ENCODE measurements at places on chromosomes 3 and 15. TPM values are rescaled to one million over a fixed set of nuclear protein-coding genes. Genes with fewer than 3 reads are reported as not detected.

The SH3BP5 gene
- total RNA-seq: 19.6 TPM

The COL7A1 gene
- 4.4 TPM for total RNA-seq

The SHQ1 gene
- total RNA-seq: 26.7 TPM

The P4HTM gene
- total RNA-seq: 42.0 TPM

The CTDSPL gene
- total RNA-seq: 6.3 TPM

The MKRN2 gene
- 31.2 TPM for total RNA-seq

DNA sequence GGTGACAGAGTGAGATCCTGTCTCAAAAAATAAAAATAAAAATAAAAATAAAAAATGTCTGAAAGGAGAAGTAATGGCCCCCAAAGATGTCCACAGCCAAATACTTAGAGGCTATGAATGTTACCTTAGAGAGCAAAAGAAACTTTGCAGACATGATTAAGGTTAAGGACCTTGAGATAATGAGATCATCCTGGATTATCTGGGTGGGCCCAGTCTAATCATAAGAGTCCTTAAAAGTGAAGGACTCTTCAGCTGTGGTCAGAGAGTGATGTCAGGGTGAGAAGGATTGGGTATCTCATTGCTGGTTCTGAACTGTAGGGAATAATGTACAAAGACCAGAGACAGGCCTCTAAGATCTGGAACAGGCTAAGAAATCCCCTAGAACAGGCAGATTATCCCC, 84.9 kb upstream of the POU1F1 start:
- no peak overlapping the region for H3K4me3 ChIP-seq
- no peak for DNase-seq
- no peaks in the 10 kb centered on the region for H3K36me3 ChIP-seq
- H3K4me1 ChIP-seq: no peaks in the 10 kb centered on the region

- H3K4me3 ChIP-seq: no peak overlapping the region
- no peak overlapping the region for H3K27ac ChIP-seq
- peaks cover 12% of the 10 kb centered on the region for H3K4me1 ChIP-seq
- no peaks in the 10 kb centered on the region for H3K27me3 ChIP-seq
- H3K36me3 ChIP-seq: no peaks in the 10 kb centered on the region
These were observed 103.5 kb upstream of the AKAP13 start for GRCh38 chr15:85276921-85277320.

GRCh38 chr15:93245661-93246042, 156.6 kb upstream of the RGMA start:
- H3K27me3 ChIP-seq: peaks cover 7% of the 10 kb centered on the region
- no peaks in the 10 kb centered on the region for H3K4me1 ChIP-seq
- no peaks in the 10 kb centered on the region for H3K36me3 ChIP-seq
- no peak for DNase-seq
- H3K27ac ChIP-seq: no peak overlapping the region

- peaks cover 4% of the 10 kb centered on the region for H3K36me3 ChIP-seq
- H3K27ac ChIP-seq: no peak overlapping the region
- H3K4me3 ChIP-seq: no peak overlapping the region
- no peaks in the 10 kb centered on the region for H3K27me3 ChIP-seq
- peaks cover 40% of the 10 kb centered on the region for H3K4me1 ChIP-seq
- DNase-seq: no peak
These were observed 25.3 kb downstream of the LPP start for GRCh38 chr3:188179006-188179966.

DNA sequence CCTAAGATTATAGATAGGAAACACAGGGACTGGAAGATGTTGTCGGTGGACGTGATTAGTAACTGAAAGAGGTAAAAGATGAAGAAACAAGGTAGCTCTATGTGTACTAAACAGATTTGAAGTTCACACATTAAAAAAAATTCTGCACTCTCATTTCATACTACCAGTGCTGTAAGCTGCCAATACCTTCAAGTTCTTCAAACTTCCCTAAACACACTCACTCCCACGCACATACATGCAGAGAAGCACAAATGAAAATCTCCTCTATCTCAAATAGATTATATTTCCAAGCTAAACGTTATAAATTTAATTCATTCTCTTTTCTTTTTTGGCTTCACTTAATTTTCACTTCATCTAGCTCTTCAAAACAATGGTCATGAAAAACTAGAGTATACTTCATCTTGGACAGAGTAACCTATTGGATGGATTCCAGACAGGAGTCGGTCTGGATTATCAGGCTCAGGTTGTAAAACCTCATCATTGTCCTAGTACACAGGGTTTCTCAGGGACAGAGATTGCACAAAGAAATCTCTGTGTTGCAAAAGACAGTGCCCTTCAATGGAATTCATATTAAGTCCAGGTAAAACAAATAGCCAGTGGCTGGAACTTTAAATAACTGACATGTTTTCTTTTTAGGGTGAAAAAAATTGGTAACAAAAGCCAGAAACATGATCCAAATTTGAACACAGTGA, 408.1 kb upstream of the ZNF385D start:
- H3K27me3 ChIP-seq: no peaks in the 10 kb centered on the region
- no peaks in the 10 kb centered on the region for H3K4me1 ChIP-seq
- no peak overlapping the region for H3K4me3 ChIP-seq
- no peaks in the 10 kb centered on the region for H3K36me3 ChIP-seq

DNA sequence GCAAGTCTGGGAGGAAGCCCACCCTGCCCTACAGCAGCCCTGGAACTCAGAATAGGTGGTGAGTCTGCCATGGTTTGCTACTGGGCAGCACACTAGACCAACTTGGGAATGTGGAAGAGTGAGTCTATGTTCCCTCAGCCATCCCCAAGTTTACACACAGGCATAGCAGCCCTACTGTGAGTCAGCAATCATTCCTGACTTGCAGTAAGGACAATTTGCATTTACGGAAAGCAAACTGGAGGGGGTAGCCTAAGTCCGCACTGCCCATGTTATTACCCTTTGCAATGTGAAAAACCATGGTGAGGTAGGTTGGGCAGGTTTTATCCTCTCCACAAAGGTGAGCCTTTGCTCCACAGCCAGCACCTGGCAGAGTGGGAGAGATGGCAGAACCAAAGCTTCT, 4.6 kb downstream of the TCTA start:
- no peaks in the 10 kb centered on the region for H3K27me3 ChIP-seq
- peak overlapping the region; percentile 76 for H3K27ac ChIP-seq
- H3K4me1 ChIP-seq: peaks cover 81% of the 10 kb centered on the region

DNA sequence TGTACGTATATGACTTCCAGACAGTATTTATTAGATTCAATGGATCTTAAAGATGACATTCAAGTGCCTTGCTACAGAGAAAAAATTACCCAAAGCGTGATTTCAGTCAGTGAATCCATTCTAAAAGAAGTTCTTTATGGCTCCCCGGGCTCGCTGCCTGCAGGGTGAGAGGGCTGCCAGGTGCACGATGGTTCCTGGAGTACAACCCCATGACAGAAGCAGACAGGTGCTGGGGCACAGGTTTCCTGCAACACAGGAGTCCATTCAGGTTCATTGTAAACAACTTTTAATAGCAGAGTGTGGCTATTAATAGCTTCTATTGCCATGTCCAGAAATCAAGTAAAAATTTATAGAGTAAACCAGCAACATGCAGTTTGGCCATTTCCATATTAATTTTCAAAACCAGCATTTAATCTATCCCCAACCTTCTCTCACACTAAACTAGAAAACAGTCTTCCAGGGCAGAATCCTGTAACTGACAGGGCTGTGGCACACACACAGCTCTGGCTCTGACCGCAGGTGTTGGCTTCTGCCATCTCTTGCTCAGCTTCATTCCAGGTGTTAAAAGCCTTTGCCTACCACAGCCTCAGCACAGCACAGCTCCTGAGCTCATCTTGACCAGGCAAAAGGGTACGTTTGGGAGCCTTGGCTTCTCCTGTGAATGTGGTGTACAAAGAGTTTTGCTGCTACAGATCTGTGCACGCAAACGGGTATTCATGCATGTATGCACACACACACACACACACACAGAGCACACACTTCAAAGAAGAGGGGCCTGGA, 185.9 kb downstream of the MEX3B start:
- DNase-seq: no peak
- H3K4me1 ChIP-seq: no peaks in the 10 kb centered on the region
- peaks cover 7% of the 10 kb centered on the region for H3K27me3 ChIP-seq
- H3K36me3 ChIP-seq: no peaks in the 10 kb centered on the region

- H3K4me3 ChIP-seq: no peak overlapping the region
- no peak for DNase-seq
- H3K27ac ChIP-seq: peak overlapping the region; percentile 86
- no peaks in the 10 kb centered on the region for H3K4me1 ChIP-seq
These were observed 100.0 kb upstream of the CSPG5 start for GRCh38 chr3:47678446-47679338.

- no peaks in the 10 kb centered on the region for H3K36me3 ChIP-seq
- H3K4me3 ChIP-seq: no peak overlapping the region
- no peak overlapping the region for H3K27ac ChIP-seq
- H3K4me1 ChIP-seq: no peaks in the 10 kb centered on the region
- H3K27me3 ChIP-seq: no peaks in the 10 kb centered on the region
These were observed 82.1 kb upstream of the PHLDB2 start for GRCh38 chr3:111776827-111777483.

GRCh38 chr15:46471096-46471495, 836.3 kb downstream of the SQOR start:
- no peak overlapping the region for H3K27ac ChIP-seq
- DNase-seq: no peak
- H3K27me3 ChIP-seq: no peaks in the 10 kb centered on the region
- no peaks in the 10 kb centered on the region for H3K4me1 ChIP-seq

DNA sequence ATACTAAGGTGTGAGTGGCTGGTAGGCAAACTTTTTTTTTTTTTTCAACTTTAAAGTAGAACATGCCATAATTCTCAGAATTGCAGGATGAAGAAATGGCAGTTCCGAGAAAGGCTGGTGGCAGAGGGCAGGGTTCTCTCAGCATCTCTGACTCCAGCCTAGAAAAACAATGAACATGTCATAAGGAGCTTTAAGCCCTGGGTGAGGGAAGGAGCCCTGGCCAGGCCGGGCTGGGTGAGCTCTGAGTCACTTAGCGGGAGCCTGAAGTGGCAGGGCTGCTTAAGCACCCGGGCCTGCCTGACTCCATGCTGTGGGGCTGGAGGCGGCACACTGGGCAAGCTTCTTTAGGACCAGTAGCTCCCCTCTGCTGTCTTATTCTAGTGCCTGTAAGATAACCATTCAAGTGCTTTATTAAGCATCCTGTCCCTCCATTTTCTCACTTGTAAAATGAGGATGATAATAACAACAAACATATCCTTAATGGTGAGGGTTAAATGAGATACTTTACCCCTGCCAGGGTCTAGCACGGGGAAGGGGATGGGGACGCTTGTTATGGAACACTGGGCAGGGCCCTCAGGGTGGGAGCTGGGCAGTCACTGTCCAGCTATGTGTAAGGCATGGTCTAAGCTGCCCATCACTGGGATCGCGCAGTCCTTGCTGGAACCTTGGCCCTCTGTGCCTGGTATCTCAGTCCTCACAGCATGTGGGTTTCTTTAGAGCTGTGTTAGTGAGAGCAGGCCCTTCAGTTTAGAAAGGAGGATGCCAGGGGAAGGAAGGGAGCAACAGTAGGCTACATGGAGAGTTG, 18.4 kb downstream of the SMAD6 start:
- DNase-seq: peak; percentile 25
- no peak overlapping the region for H3K4me3 ChIP-seq
- H3K36me3 ChIP-seq: no peaks in the 10 kb centered on the region
- H3K4me1 ChIP-seq: peaks cover 16% of the 10 kb centered on the region
- no peaks in the 10 kb centered on the region for H3K27me3 ChIP-seq
- no peak overlapping the region for H3K27ac ChIP-seq

DNA sequence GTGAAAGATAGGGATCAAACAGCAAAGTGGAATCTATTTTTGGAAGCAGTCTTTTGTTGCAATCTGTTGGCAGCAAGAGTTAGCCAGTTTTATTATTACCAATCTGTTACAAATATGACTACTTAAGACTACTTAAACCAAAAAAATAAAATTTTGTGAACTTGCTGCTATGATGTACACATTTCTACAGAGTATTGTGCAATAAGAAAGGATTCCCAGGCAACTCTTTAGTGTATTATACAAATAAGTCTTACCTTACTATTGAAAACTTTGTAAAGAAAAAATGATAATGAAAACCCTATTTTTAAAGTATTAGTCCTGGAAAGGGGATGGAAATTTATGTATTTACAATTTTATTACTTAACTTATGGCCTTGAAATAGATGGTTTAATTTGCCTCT, 44.7 kb downstream of the CADM2 start:
- H3K27ac ChIP-seq: no peak overlapping the region
- no peaks in the 10 kb centered on the region for H3K27me3 ChIP-seq
- peaks cover 2% of the 10 kb centered on the region for H3K36me3 ChIP-seq

- peaks cover 9% of the 10 kb centered on the region for H3K27me3 ChIP-seq
- no peaks in the 10 kb centered on the region for H3K4me1 ChIP-seq
- no peak for DNase-seq
- H3K36me3 ChIP-seq: no peaks in the 10 kb centered on the region
- no peak overlapping the region for H3K4me3 ChIP-seq
These were observed 12.0 kb downstream of the TMEM266 start for GRCh38 chr15:76071806-76072205.

DNA sequence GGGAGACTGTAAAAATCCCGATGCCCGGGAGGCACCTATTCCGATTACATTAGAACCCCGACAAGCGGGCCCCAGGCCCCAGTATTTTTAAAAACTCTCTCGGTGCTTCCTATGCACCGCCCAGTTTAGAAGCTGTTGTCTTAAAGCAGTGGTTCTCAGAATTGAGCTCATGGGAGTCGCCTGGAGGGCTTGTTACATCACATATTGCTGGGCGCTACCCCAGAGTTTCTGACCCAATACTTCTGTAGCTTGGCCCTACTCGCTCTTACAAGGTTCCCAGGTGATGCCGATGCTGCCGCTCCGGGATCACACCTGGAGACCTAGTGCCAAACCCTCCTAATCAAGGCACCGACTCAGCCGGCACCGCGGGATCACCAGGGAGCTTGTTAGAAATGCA, 35.2 kb downstream of the CPN2 start:
- H3K27ac ChIP-seq: no peak overlapping the region
- H3K4me1 ChIP-seq: peaks cover 16% of the 10 kb centered on the region
- DNase-seq: no peak
- peak overlapping the region; percentile 75 for H3K4me3 ChIP-seq
- H3K27me3 ChIP-seq: peaks cover 71% of the 10 kb centered on the region

DNA sequence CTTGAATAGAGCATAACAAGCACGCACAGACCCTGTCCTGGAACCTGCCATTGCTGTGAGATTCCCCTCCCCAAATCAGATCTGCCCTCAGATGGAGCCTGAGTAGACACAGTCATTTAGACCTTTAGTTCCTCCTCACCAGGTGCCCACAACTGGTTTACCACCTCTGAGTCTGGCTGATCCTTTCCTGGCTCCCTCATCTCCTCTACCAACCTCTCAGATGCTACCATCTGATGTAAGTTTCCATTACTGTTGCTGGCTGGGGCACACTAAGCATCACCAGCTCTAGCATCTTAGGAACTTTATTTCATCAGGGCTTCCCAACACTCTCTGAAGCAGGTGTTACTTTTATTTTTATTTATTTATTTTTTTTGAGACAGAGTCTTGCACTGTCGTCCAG, 288.3 kb downstream of the TLE3 start:
- no peaks in the 10 kb centered on the region for H3K36me3 ChIP-seq
- DNase-seq: no peak
- H3K27ac ChIP-seq: no peak overlapping the region
- no peak overlapping the region for H3K4me3 ChIP-seq
- H3K27me3 ChIP-seq: peaks cover 19% of the 10 kb centered on the region
- H3K4me1 ChIP-seq: peaks cover 29% of the 10 kb centered on the region
